ENCODE measurements at places on chromosomes 12 and 14.

DNA sequence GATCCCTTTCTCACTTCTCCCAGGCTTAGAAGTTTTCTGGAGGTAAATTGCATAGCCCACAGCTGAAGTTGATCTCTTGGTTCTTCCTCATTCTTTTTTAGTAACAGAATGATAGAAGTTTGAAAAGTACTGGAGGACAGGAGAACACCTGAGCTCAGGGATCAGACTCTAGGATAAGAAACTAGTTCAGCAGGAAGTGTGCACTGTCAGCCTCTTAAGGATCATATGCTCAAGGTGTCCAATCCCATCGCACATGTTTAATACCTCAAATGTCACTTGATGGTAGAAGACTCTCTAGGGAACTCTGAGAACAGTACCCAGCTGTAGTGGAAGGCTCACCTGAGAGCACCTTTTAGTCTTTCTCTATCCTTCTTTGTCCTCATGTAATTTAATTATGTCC lies 14.7 kb upstream of the LIMA1 start:
- DNase-seq: no peak

- DNase-seq: no peak
Measured at GRCh38 chr12:116188581-116188980, 88.9 kb downstream of the MED13L start.

- DNase-seq: no peak
Measured at GRCh38 chr12:125015680-125016310, 22.4 kb downstream of the BRI3BP start.

DNA sequence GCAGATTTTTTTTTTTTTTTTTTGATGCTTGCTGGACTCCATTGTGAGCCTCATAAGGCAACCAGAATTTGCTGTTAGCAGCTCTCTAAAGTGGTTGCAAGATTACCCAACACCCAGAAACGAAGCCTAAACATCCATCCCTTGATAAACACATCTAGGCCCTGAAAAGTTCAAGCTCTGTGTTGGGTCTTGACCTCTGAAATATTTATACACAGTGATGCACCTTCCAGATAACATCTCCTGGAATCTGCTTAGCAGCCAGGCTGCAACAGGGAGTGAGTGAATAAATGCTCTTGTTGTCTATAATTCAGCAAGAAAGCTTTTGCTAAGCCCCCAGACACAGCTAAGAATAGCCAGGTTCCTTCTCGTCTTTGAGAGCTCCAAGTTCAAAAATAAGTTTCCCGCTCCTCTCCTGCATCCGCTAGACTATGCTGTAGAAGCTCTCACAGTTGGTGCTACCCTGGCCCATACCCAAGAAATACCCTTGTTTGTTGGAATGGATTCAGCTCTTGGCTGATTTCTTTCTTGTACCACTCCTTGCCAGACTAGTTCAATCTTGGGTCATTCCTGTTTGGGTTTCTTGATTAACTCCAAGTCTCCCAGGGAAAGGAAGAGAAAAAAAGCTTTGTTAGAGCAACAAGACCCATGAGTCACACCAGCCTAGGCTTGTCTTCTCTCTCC lies 610.6 kb upstream of the TBX3 start:
- no peak for DNase-seq

DNA sequence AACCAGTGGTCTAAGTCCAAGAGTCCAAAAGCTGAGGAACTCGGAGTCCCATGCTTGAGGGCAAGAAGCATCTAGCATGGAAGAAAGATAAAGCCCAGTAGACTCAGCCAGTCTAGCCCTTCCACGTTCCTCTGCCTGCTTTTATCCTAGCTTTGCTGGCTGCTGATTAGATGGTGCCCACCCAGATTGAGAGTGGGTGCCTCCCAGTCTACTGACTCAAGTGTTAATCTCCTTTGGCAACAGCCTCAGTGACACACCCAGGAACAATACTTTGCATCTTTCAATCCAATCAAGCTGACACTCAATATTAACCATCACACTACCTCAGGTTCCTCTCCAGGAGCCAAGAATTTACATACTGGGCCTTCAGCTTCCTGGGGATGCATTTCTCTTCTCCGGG lies 476.1 kb downstream of the FUT8 start:
- no peak for DNase-seq

GRCh38 chr12:124451016-124451415 lies 116.4 kb downstream of the NCOR2 start:
- no peak for DNase-seq

GRCh38 chr12:99997806-99998205 lies 13.1 kb upstream of the ANKS1B start:
- no peak for DNase-seq

GRCh38 chr12:132066749-132067148 lies 77.4 kb downstream of the DDX51 start:
- DNase-seq: no peak

- no peak for DNase-seq
Measured at GRCh38 chr14:39875028-39875427, 442.8 kb upstream of the FBXO33 start.

DNA sequence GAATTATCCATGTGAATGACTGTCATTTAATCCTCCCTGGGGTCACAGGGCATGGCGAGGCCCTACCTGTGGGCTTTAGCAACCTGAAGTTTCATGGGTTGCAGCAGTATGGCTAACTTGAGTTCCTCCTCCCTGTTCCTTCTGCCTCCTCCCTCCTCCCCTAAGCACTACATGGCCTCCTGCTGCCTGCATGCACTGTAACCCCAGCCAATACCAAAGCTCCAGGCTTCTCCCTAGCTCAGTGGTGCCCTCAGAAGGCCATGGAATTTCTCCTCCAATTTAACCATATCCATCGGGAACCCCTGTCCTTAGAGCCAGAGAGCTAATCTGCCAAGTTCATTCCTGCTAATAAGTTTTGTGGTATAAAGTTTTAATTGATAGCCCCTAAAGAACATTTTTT lies 95.1 kb downstream of the NT5DC3 start:
- DNase-seq: no peak

DNA sequence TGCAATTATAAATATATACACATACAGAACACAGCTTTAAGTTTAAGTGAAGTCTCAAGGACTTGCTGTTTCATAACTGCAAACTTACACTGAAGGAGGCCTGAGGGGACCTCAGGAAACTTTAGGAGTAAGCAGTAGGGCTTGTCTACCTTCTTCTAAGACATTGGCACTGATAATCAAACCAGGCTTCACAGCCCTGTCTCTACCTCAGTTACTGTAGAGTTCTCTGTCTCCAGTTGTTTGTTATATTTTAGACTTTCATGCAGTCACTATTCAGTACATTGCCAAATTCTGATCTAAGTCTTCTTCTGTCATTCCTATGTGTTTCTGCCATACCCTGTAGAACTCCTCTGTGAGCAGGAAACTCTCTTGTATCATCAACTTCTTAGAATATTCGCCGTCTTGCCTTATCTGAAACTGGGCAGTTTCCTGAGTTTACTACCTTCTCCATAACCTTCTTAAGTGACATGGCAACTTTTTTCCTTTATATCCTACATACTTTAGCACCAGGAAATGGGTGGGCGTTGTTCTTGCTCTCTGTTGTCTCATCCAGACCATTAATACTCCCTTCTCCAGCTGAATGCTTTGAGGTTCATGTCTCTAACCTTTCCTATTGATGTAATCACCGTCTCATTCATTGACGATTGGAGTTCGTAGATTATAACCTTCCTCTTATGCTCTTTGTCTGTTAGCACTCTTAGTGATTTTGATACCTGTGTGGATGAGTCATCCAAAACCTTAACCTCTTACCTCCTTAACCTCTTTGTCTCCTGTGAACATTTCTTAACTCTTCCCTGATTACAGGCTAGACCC lies 11.4 kb downstream of the APAF1 start:
- DNase-seq: no peak

GRCh38 chr12:109309381-109310246 lies 530 bp upstream of the FOXN4 start:
- no peak for DNase-seq

DNA sequence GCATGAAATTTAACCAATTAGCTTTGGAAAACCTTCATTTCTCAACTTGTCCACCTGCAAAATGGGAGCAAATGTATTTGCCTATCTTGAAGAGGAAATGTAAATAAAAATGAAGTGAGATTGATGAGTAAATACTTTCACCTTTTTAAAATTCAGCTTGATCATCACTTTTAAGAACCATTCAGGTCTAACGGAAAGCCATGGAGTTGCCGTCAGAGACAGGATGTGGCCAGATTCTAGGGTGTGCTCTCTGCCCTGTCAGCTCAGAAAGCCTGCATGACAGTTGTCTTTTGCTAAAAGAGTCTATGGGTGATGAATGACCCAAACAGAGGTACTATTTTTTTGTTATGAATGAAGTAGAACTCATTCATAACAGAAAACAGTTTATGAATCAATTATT lies 104.3 kb upstream of the SLC35F4 start:
- DNase-seq: no peak

DNA sequence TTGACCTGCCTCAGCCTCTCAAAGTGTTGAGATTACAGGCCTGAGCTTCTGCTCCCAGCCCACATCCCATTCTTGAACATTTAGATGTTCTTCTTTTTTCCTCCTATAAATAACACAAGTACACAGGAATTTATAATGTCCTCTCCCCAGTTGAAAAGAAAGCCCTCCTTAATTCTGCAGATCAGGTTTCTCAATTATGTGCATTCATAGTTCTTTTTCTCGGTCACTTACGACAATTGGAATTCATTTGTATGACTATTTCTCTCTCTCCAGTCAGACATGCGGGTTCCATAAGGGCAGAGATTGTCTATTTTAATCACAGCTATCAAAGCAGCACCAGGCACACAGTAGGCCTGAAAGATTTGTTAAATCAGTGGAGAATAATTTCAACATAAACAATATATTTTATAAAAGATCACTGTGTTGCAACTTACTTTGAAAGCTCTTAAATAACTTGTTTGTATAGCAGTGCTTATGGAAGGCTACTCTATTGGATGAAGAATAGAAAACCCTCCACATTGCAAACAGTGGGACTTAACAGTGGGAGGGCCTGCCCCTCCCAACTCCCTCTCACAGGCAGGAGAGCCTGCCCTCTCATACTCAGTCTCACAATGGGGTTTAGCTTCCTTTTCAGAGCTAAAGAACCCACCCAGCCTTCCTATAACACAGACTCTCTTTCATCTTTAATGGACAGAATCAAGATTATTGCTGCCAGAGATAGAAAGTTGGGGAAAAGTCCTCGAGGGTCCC lies 84.1 kb upstream of the TRAF3 start:
- no peak for DNase-seq

DNA sequence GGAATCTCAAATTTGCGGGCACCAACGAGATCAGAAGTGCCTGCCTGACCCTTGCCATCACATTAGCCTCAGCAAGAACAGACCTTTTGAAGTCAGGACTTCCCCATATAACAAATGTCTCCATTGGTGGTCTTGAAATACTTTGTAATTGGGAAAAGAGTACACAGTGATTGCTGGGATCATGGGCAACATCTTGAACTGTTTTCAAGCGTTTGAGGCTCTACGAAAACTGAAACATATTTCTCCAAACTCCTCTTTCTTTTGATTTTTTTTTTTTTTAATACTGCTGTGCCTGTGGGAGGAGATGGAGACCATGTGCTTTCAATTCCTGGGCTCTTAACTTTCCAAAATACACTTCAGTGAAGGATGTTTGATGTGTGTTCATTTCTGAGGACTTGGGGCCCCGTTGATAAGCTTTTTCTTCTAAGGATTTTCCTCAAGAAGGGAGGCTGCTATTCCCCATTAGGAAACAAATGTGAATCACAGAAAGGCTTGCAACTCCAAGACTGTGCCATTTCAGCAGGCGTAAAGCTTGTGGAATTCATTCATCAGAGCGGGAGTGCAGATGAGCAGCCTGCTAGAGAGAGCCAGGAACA lies 94.5 kb downstream of the TMEM132C start:
- DNase-seq: no peak

DNA sequence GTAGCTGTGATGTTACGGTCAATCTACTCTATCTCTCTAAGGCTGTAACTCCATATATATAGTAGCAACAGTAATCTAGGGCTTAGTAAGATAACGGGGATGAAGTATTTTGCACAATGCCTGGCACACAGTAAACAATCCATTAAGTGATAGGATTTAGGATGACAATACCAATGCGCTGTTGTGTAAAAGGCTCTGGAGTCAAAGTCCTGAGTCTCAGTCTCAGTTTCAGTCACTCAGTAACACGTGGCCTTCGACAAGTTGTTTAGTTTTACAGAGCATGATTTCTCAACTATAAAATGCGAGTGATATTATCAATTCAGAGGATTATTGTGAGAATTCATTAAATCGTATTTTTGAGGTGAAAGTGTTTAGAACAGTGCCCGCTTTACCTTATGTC lies 162.4 kb downstream of the GARIN6 start:
- no peak for DNase-seq

GRCh38 chr12:60035835-60036234 lies 440.0 kb downstream of the SLC16A7 start:
- no peak for DNase-seq

- DNase-seq: no peak
Measured at GRCh38 chr14:60125918-60126317, 34.2 kb downstream of the PCNX4 start.

DNA sequence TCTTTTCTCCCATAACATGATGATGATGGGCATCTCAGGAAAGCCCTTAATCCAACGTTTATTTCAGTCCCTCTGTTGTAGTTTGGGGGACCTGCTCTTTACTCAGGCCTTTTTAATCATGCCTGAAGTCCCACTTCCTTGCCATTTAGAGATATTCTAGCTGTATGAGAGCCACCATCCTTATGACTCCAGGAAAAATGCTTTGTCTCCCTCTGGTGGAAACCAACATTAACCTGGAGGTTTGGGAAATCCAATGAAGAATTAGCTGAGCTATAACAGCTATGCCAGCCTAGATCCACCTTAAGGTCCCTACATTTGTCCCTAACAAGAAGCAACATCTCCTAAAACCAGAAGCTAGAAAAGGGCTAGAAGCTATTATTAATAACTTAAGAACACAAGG lies 1399.1 kb downstream of the LRFN5 start:
- DNase-seq: no peak

- no peak for DNase-seq
Measured at GRCh38 chr14:100788517-100788916, 37.4 kb upstream of the MEG3 start.

- no peak for DNase-seq
Measured at GRCh38 chr14:45757655-45758054, 504.7 kb upstream of the MIS18BP1 start.

GRCh38 chr14:21860172-21860571 lies 186.6 kb upstream of the OR4E1 start:
- no peak for DNase-seq

- DNase-seq: no peak
Measured at GRCh38 chr12:50258167-50258551, 25.2 kb downstream of the LIMA1 start.

- DNase-seq: no peak
Measured at GRCh38 chr12:56300644-56301464, 724 bp upstream of the CS start.
